ENCODE measurements at places on chromosomes 11 and 22.

GRCh38 chr11:121670266-121670665 lies 217.5 kb upstream of the SORL1-AS1 start:
- DNase-seq: no peak

DNA sequence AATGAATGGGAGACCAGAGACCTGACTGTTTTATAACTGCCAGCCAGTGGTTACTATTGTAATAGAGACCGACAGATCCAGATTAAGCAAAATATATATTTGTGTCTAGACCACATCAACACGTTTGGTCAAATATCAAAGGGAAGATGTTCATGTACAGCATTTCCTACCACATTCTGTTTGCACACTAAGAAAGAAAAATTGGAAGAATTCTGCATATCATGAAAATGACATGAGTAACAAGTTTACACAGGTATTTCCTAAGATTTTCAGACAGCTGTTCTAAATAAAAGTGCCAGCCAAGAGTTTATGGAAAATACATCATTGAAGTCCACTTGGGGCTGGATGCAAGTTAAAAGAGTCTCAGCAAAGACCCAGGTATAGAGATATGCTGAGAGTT lies 145.5 kb upstream of the ANO3 start:
- no peak for DNase-seq

- peak; percentile 46 for DNase-seq
Measured at GRCh38 chr22:42368379-42369249, 63.6 kb downstream of the NFAM1 start.

- no peak for DNase-seq
Measured at GRCh38 chr11:71112990-71113389, 139.4 kb downstream of the SHANK2 start.

DNA sequence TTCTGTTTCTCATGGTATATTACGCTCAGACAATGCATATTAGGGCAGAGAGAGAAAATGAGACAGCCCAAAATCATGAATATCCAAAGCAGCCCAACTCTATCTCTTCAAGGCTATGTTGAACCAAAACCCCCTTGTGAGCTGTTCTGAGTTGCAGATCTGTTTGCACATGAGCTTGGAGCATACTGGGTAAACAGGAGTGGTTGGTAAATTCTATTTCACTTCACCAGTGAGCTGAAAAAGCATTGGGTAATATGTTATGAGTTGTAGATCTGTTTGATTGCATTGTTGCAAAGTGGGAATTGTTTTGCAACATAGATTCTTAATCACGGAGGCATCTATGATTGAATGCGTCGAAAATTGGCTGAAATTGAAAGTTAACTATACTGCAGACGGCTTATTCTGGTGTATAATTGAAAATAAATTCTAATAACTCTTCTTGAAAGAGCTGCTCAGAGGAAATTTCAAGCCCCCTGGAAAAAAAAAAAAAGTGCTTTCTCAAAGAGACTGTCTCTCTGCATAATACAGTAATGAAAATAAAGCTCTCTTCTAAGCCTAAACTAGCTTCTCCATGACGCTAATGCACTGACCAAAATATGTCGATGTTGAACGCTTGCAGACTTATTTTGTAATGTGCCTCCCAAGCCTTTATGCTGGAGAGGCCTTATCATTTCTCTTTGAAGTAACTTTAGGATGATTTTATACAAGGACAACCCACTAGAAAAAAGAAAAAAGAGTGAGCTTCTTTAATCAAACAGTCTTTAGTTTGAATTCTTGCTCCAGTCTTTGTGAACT lies 263.7 kb downstream of the NTM start:
- DNase-seq: no peak

DNA sequence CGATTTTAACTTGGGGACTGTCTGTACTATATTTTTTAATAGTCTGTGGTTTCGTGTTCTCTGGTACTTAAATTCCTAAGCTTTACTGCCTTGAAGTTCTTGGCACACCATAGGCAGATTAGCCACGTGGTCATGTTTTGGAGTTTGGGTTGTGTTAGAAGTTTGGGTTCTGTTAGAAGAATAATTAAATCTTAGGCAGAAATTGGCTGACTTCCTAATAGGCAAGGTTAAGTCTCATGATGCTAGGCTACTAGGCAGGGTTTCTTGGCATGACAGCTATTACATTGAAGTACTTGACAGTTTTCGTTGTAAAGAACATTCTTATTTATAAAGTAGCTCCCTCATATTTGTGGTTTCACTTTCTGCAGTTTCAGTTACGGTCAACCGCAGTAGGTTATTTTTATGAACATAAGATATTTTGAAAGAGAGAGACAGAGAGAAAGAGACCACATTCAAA lies 30.0 kb upstream of the MMP7 start:
- DNase-seq: peak; percentile 34

GRCh38 chr22:30196141-30196879 lies 50.2 kb downstream of the LIF start:
- DNase-seq: peak; percentile 38

GRCh38 chr11:27305751-27306150 lies 57.3 kb downstream of the CCDC34 start:
- no peak for DNase-seq

DNA sequence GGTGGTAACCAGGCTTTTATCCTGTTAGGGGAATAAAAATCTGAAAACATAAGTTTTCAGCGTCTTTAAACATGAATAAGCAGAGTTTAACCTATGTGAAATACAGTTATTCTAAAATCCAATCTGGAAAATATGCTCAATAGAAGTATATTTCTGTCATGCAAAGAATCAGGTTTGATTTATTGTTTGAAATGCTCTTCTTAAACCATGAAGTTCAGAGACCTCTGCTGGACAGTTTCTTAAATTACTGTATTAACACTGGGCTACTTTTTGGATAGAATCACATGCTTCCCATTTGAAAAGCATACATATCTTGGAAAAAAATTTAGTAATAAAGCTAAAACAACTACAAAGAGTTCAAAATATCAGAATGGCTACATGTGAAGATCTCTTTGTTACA lies 25.4 kb downstream of the APIP start:
- peak; percentile 13 for DNase-seq

- no peak for DNase-seq
Measured at GRCh38 chr22:23837496-23837859, 1.3 kb downstream of the DERL3 start.

DNA sequence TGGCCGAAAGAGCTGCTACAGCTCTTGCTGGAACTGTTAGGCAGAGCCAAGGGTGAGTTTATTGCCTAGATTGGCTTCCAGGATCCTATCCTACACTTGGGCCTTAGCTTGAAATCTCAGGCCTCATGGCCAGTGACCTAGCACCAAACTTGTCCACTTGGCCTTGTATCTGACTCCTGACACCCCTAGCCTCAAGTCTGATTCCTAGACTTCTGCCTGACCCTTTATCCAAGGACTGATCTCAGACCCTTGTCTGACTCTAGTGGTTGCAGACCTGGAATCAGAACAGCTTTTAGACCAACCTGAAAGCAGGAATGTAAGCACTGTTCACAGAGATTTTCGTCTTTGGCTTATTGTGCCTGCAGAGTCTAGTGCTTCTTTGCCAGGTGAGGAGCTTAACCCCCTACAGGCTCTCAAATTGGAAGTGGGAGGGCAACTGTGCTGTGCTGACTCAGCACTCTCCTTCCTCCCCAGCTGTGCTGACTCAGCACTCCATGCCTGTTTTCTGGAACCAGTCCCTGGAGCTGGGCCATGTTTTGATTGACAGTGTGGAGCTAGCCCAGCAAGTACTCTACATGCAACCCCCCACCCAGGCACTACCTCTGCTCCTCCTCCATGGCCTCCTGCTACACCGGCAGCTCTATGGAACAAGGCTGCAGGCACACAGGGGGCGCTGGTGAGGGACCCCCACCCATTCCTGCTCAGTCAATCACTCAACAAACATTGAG lies 35.1 kb downstream of the RRP8 start:
- DNase-seq: no peak

DNA sequence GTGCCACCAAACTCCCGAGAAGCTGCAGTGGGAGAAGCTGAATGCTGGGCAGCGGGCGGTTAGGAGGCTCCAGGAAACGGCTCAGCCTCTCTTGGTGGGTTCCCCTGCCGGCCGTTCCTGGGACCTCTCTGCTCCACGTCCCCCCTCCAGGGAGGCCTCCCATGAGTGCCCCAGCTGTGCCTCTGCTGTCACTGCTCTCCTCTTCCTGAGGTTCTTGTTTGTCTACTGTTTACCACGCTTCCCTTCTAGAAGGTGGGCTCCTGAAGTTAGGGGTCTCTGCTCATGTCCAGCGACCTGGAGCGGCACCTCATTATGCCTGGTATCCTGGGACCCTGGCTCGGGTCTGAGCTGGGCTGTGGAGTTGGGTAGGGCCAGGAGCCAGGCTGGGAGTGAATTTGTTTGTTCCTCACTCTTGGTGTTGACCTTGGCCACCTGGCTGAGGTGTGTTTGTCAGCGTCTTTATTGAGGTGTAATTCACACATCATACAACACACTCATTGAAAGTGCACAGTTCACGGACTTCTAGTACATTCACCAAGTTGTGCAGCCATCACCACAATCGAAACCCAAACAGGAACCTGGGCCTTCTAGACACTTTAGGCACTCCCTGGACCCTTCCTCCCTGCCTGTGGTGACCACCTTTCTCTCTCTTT lies 37.8 kb upstream of the GRAMD4 start:
- no peak for DNase-seq

DNA sequence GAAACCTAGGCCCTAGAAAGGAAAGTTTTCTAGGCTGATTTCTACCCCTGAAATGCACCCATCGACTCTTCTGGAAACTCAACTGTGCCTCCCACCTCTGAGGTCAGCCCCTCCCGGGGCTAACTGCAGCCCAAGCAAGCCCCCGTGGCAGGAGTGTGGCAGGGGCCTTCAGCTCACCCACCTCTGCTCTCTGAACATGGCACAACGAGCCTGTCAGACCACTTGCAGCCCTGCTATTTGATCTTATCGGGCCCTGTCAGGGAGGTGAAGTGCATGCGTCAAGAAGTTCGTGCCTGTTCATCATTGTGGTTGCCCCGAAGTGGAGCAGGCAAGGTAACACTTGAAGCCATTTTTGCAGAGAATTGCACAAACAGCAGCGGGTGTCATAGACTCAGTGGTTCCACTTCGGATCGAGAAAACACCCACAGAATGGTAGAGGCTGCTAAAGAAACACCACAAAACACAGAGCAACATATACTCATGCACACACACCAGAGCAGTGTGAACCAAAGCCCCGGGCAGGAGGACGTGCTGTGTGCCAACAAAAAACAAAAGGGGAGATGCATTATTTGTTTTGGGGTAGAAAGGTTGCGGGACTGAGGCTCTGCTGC lies 262.7 kb downstream of the ETS1 start:
- DNase-seq: peak; percentile 88

DNA sequence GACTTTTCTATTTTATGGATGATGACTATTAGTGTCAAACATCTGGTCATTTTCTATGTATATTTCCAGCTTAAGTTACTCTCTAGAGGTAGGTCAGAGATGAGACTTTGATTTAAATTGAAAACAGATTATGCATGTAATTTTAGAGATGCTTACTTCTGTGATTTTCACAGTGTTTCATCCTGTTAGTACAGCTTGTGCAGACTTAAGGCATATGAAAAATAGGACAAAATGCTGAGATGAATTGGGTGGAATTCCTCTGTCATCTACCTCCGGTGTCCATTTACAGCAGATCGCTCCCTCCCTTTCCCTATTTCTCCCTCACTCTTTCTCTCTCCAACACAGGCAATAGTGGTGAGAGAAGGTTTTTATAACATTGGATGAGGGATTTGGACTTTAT lies 14.1 kb downstream of the JAM3 start:
- DNase-seq: no peak

DNA sequence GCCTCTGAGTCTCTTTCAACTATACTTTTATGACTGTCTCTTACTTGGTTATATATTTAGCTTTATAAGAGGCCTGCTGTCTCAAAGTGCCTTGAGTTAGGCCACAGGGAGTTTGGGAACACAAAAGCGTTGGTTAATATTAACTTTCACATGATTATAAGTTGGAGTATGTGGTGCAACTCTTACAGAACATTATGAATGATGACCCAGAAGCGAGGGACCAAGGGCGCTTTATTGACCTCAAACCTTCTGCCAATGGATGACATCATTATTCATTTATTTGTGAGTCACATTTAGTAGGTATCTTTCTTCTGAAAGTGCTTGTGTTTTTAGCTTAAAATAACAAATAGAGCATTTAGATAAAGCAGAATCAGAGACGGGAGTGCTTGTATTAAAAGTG lies 298.0 kb upstream of the ZC3H12C start:
- no peak for DNase-seq

GRCh38 chr11:46238078-46238966 lies 39.1 kb upstream of the CREB3L1 start:
- DNase-seq: peak; percentile 55

- DNase-seq: no peak
Measured at GRCh38 chr11:90113541-90113940, 20.9 kb upstream of the NAALAD2 start.

GRCh38 chr11:72436661-72437060 lies 2.3 kb upstream of the CLPB start:
- DNase-seq: no peak

DNA sequence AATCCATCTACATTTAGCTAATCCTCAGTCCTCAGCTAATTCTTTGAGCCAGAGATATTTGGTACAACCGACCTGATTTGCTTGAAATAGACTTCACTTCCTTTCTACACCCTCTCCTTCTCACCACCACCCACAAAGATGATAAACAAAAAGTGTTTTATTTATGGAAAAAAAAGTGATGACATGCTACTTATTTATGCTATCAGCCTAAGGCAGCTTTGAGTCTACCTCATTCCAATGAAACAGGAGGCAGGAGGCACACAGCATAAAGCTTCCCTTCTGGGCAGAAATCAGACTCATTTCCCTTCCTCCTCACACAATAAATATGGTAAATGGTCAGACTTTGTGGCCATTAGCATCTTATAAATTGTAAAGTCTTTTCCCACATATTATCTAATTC lies 325.7 kb downstream of the SOX6 start:
- DNase-seq: no peak

GRCh38 chr11:80167766-80168165 lies 726.9 kb upstream of the TENM4 start:
- no peak for DNase-seq

All from CD4-positive, alpha-beta T cell treated with Interleukin-10 for 1 hour (primary cell).